ENCODE measurements at places on chromosomes 13 and 19.

GRCh38 chr13:40058757-40059236, 403.3 kb downstream of the COG6 start:
- DNase-seq = no peak

DNA sequence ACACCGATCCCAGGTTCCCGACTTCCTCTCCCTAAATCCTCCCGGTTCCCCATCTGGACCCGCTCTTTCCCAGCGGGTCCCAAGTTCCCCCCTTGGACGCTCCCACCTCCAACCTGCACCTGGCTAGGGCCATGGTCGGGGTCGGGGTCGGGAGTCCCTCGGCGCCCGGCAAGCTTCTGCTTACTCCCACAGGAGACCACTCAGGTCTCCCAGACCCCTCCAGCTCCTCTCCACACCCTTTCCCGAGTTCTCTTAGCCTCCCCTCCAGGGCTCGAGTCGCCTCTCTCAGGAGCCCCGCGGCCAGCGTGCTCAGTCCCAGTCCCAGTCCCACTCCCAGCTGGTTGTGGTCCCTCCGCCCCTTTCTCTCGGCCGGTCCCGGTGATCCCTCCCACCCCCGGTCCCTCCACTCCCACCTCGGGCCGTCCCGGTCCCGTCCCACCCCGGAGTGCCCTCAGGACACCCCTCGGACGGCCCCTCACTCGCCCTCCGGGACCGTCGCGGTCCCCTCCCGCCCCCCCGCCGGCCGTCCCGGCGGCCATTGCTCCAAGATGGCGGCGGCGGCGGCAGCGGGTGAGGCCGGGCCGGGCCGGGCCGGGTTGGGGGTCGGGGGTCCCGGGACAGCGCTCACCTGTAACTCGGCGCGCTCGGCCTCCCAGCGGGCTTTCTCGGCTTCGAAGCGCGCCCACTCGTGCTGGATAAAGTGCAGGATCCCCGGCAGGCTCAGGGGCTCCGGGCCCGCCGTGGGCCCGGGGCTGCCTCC, at the start of gene FKRP:
Gene FKRP, plus strand, starts transcription at position 537 of the 760 bp plus-strand sequence. CDS start 9,394 bp downstream, outside the sequence.
- DNase-seq = peak; percentile 11

GRCh38 chr13:110250258-110250891, 56.6 kb downstream of the COL4A1 start:
- DNase-seq = peak; percentile 82

DNA sequence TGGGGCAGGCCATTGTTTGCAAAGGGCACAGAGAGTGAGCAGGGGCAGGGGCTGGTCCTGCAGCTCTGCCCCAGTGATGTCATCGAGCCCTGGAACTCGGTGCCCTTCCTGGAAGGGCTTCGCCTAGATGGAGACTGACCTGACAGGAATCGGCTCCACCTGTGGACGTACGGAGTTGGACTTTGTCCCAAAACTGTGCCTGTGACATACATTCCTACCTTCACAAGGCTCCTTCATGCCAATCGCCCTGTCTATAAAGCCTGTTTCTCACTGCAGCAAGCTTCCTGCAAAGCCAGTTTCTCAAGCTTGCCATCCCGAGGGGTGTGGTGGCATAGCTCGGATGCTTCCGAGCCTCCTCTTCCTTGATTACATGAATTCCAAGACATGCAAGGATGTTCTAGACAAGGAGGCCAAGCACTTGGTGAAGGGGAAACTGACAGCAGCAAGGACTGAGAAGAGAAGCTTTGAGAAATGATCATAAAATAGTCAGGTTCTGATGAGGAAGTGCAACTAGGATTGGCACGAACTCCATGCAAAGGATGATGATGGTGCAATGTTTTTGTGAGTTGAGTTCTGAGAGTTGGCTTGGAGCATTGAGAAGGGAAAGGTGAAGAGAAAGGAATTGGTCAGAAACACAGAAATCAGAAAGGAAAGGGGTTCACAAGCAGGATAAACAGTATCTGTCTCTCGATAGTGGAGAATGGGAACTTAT, 73.6 kb upstream of the STK24 start:
- DNase-seq = no peak

DNA sequence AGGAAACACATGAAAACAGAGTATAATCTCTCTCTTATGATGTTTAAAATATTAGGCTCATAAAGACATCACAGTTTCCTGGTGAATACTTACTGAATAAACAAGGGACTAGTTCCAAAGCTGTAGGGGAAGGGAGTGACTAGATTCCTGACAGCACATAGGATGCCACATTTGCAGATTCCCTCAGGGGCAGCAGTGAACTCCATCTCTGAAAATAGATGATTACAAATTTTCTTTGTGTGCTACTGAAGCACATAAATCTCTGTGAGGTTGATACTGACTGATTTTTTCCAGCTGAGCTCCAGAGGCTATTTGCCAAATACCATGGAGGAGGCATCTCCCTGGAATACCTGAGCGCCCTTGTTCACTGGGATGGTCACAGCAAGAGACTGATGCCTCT, 77.3 kb downstream of the FGF9 start:
- peak; percentile 16 for DNase-seq

GRCh38 chr13:110187641-110188161, 119.3 kb downstream of the COL4A1 start:
- DNase-seq = peak; percentile 82

GRCh38 chr13:55230570-55230908, 1910.2 kb upstream of the PRR20A start:
- DNase-seq = no peak

DNA sequence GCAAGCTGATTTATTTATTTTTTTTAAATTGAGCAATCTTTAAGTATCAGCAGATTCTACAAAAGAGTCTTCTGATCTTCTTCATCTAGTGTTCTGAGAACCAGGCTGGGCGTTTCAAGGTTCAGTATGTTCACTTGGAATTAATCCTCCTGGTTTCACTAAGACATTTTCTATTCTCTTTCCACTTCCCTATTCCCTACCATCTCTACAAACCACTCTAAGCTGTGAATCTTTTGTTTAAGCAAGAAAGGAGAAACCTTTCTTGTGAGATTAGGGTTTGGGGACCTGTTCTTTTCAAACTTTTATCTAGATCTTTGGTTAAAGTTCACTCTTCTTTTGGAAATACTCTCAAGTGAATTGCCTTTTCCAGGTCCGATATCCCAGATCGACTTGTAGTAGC, 59.3 kb downstream of the URI1 start:
- no peak for DNase-seq

DNA sequence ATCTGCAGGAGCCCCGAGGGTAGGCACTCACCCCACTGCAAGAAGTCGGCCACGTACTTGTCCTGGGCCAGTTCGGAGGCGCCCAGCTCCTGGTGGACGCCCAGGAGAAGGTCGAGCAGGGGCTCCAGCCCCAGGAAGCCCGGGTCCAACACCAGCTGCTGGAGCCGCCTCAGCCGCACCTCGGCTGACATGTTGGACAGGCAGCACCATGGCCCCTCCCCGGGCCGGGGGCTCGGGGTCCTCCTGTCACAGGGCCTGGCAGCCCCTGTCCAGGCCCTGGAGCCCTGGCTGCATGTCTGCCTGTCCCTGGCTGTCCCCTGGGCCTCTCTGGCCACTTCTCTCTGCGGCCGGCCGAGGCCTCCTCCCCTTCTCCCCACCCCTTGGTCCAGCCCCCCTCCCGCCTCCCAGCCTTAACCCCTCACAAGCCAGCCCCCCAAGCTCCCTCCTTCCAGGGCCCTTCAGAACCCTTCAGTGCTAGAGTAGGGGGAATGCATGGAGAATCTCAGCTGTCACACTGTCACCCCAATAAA, at the start of gene DMPK:
Gene DMPK, minus strand, starts transcription at position 329 of the 530 bp plus-strand sequence. Its CDS starts 138 bp downstream, at position 191.
- no peak for DNase-seq

DNA sequence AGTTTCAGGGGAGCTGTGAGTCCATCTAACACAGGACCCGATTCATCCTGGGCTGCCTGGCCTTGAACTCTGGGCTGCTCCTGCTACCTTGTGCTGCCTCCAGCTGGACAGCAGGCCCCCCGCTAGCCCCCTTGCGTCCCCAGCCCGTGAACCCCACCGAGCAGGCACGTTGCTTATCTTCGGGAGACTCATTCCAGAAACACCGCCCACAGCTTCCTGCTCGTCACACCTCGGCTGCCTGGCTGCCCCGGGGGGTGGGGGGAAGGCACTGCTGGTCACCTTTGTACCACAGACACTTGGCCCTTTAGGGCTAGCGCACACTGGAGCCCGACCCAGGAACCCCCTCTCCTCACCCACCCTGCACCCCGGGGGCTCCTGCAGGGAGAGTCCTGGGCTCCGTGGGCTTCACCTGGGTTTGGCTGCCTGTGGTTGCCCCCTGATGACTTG, 48.1 kb downstream of the CRTC1 start:
- DNase-seq = no peak
